ENCODE measurements at places on chromosomes 5 and 9. TPM values are rescaled to one million over a fixed set of nuclear protein-coding genes. Genes with fewer than 3 reads are reported as not detected.

- H3K4me3 ChIP-seq, result no peak overlapping the region
- H3K4me1 ChIP-seq, result peaks cover 5% of the 10 kb centered on the region
- no peak overlapping the region for H3K27ac ChIP-seq
- DNase-seq, result no peak
- no peaks in the 10 kb centered on the region for H3K36me3 ChIP-seq
These were observed 42.3 kb downstream of the FAM78A start for GRCh38 chr9:131233995-131234394.

- no peaks in the 10 kb centered on the region for H3K27me3 ChIP-seq
- no peak overlapping the region for H3K4me3 ChIP-seq
- no peak for DNase-seq
- no peaks in the 10 kb centered on the region for H3K36me3 ChIP-seq
These were observed 15.8 kb downstream of the MGAT1 start for GRCh38 chr5:180786531-180787398.

DNA sequence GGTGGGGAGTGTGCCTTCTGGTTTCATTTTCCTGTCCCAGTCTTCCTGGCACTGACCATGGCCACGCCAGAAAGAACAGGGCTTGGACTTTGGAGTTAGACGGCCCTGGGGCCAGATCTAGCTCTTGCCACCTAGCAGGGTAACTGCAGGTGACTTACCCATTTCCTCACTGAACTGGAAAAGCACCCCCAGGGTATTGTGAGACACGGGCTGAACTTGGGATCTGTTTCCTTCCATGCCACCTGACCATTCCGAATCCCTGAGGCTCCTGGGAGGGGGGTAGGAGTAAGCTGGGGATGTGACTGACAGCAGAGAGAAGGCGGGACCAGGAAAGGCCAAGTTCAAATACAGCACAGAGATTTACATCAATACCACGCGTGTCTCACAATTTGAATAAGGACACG, 9.4 kb downstream of the HNRNPAB start:
- H3K27ac ChIP-seq, result no peak overlapping the region
- DNase-seq, result no peak
- no peaks in the 10 kb centered on the region for H3K27me3 ChIP-seq
- H3K36me3 ChIP-seq, result no peaks in the 10 kb centered on the region
- peaks cover 1% of the 10 kb centered on the region for H3K4me1 ChIP-seq
- H3K4me3 ChIP-seq, result no peak overlapping the region

GRCh38 chr9:98263482-98264357, 8.3 kb upstream of the TBC1D2 start:
- no peaks in the 10 kb centered on the region for H3K4me1 ChIP-seq
- H3K4me3 ChIP-seq, result no peak overlapping the region
- peak; percentile 81 for DNase-seq
- H3K27me3 ChIP-seq, result no peaks in the 10 kb centered on the region
- H3K36me3 ChIP-seq, result no peaks in the 10 kb centered on the region

CDKN2B-AS1 gene
- total RNA-seq, result not detected

GABRA6 gene
- total RNA-seq, result not detected

IFNK gene
- total RNA-seq, result not detected
